Caudate nucleus (tissue), 63 donors: ENCODE measurements at places on chromosomes 6 and 20.

GRCh38 chr6:41695825-41696224, 39.6 kb downstream of the TFEB start:
- DNase-seq, result no peak

- DNase-seq, result no peak
These were observed 162.9 kb upstream of the SASH1 start for GRCh38 chr6:148179786-148180185.

- no peak for DNase-seq
These were observed 8.2 kb downstream of the NCOA7 start for GRCh38 chr6:125798734-125799508.

DNA sequence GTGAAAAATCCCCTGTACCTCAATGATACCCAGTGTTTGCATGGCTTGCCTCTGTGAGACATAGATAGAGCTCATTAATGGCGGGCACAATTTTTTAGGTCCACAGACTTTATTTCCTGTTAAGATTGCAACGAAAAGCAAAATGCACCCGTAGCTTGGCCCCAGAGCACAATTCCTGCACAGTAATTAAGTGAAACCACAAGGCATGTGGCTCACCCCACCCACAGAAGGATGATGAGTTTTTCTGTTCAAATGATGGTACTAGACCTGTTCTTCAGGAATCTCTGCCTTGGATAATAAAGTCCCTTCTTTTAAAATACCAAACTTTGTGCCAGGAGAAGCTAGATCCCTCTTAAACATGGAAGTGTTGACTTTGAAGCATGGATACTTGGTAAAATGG, 738.1 kb downstream of the QKI start:
- DNase-seq, result no peak

DNA sequence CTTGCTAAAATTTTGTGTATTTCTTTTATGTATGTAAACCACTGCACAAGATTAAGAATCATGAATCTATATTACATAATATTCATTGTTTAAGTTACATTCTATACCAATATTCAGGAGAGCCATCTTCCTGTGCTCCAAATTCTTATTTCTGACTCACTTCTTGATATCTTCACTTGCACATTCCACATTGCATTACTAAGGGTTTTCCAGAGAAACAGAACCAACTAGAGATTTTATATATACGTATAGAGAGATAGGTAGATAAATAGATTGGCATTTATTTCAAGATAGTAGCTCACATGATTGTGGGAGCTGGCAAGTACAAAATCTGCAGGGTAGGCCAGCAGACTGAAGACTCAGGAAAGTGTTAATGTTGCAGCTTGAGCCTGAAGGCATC, 222.2 kb upstream of the PRSS16 start:
- no peak for DNase-seq
